NCI-H187 treated with DMSO at 0.1 percent for 48 hours (cell line): ENCODE measurements at places on chromosomes 6 and 20.

DNA sequence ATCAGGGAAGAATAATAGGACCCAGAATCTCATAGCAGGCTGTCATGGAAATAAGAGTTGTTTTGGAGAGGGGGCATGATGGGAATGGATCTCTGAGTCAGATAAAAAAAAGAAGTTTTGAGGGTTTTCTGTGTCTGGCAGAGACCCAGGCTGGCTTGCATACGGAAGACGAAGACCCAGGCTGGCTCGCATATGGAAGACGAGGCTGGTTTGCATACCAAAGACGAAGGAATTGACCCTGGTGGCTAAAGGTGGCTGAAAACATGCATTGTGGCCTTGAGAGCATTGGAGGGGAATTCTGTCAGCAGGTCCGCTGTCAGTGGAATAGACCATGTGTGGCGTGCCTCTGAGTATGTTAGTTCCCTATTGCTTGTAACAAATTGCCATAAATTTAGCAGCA, 335.1 kb downstream of the BTBD3 start:
- no peak for DNase-seq

GRCh38 chr6:106098383-106099234, 12.5 kb downstream of the PRDM1 start:
- DNase-seq = no peak

DNA sequence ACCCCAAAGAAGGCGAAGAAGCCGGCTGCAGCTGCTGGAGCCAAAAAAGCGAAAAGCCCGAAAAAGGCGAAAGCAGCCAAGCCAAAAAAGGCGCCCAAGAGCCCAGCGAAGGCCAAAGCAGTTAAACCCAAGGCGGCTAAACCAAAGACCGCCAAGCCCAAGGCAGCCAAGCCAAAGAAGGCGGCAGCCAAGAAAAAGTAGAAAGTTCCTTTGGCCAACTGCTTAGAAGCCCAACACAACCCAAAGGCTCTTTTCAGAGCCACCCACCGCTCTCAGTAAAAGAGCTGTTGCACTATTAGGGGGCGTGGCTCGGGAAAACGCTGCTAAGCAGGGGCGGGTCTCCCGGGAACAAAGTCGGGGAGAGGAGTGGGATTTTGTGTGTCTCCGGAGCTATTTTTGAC, 69.6 kb downstream of the HFE start:
- peak; percentile 13 for DNase-seq

GRCh38 chr6:39753725-39754045, 28.5 kb upstream of the KIF6 start:
- DNase-seq = no peak

DNA sequence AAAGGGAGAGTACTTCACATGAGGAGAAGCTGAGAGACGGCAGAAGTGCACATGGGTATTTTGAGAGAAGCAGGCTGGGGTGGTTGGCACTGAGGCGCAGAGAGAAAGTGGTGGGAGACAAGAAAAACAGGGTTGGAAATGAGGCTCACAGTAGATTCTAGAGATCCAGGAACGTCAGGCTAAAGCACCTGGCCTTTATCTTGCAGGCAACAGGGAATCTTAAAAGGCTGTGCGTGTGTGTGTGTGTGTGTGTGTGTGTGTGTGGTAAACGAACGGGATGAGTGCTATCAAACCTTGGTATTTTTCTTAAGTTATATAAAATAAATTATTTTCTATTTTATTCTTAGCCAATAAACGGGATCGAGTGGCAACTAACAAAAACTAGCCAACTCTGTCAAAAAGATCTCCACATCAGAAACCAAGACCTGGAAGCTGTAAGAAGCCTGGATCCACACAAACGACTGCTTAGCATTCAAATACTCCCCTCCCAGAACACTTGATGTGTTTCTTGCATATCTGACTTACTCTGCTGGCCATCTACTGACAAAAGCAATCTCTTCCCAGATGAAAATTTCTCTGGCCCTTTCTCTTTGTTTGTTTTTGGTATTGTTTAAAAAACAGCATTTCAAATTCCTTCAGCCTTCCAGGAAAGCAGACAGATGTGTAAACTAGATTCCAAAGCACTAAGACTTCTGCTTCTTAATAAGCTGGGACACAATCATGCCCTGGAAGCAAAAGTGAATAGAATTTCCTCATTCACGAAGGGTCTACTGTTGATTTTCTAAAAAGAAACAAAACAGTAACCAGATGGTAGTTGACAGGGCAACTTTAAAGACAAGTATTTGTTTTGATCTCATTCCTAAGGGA, 44.8 kb upstream of the FABP7 start:
- DNase-seq = peak; percentile 29

DNA sequence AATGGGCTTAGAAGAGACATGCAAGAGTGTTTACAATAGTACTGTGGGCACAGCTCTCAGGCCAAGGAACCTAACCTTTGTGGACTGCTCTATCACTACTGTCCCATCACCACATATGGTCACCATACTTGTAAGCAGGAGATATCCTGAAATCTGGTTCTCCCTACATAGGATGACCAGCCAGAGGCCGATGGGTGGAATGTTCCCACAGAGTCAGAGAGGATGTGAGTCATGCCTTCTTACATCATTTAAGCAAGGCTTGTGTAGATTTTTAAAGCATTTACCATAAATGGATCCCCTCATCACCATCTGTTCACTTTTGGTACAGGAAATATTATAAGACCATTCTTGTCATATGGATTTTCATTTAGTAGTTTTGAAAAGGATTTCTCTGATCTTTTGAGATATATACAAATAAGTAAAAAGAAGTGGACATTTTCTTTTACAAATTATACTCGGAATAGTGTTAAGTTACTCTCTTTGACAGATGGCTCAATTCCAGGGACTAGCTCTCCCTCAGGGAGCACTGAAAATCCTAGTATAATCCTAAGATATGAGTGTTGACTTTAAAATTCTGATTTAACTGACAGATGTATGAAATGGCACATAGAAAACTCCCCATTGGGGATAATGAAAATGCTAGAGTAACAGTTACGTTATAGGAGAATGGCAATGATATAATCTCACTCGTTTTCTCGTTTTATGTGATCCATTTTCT, 6.6 kb downstream of the HTR1B start:
- no peak for DNase-seq

DNA sequence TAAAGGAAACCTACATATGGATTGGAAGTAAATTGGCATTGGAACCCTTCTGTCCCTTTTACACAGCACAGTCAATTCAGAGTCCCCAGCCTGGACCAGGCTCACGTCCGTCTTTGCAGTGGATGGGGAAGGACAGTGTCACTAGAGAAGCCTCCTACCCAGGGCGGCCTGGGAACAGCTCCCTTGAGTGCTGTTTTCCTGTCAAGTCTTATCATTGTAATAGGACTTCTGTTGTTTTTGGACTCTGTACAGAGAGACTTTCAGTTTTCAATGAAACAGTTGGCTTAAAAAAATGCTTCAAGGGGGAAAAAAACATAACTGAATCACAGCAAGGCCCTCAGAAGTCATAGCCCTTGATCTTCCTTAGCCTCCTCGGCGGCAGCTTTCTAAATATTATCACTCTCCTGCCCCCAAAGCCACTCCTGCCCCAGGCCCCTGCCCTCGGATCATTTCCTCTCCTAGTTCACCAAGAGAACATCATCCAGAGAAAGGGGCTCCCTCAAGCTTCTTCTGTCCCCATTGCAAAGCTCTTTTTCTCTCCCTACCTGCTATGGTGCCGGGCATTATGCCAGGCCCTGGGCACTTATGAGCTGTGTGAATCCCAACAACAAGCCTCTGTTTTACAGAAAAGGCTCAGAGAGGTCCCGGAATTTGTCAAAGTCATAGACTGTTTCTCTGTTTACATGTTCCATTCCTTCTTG, 37.8 kb upstream of the CNKSR3 start:
- no peak for DNase-seq

DNA sequence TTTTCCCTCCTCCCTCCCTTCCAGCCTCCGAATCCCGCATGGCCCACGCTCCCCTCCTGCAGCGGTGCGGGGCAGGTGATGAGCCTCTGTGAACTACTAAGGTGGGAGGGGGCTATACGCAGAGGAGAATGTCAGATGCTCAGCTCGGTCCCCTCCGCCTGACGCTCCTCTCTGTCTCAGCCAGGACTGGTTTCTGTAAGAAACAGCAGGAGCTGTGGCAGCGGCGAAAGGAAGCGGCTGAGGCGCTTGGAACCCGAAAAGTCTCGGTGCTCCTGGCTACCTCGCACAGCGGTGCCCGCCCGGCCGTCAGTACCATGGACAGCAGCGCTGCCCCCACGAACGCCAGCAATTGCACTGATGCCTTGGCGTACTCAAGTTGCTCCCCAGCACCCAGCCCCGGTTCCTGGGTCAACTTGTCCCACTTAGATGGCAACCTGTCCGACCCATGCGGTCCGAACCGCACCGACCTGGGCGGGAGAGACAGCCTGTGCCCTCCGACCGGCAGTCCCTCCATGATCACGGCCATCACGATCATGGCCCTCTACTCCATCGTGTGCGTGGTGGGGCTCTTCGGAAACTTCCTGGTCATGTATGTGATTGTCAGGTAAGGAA, at the start of gene OPRM1:
Gene OPRM1, plus strand, starts transcription at position 10 of the 612 bp plus-strand sequence. Its CDS starts 305 bp downstream, at position 315.
- DNase-seq = no peak

- no peak for DNase-seq
Measured at GRCh38 chr6:110529907-110530306, 53.5 kb upstream of the SLC22A16 start.

DNA sequence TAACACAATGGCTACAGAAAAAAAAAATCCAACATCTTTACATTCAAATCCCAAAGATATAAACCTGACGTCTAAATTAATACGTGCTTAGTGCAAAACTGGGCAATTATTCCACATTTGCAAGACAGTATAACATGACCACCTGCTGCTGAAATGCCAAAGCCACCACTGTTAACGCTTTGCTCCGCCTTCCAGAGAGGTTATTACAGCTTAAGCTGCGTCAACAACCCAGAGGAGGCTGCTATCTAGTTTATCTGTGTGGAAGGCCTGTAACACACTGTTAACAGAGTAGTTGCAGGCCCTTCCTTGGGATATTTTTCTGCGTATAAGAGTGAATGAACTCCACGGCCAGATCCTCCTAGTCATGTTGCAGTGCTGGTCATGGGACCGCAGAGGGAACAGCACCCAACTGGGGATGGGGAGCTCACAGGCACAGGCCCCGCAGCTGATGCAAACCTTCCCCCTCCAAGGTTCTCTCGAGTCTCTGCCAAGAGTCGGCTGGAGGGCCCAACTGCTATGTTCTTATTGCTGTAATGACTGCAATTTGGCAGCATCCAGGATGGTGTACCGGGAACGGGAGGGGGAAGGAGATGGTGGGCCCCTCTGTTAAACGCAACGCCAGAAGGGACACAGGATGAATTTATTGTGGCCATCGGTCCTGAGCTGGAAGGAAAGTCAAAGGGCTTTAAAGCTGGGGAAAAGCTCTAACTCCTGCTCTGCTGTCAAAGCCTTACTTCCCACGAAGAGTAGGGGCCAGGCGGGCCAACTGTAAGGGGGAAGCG, 993 bp upstream of the NCOA7 start:
- DNase-seq = peak; percentile 55

DNA sequence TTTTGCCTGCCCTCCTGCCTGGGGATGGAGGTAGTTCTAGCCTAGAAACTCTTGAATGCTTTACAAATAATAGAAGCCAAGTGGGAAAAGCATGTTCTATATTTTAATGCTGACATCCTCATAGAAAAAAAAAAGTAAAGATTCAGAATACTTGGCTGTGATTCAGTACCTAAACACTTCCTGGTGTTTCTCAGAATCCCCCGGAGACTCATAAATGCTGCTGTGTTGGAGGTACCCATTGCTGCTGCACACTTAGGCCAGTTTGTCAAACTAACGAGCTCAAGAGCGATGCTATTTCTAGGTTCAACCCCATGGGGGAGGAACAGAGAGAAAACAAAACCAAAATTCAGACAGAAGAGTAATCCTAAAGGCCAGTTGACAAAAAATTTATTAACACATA, 38.8 kb upstream of the ZFP64 start:
- no peak for DNase-seq

GRCh38 chr6:136166815-136167214, 83.3 kb downstream of the MTFR2 start:
- no peak for DNase-seq

- DNase-seq = no peak
Measured at GRCh38 chr20:33770005-33770404, 38.2 kb downstream of the ZNF341 start.

DNA sequence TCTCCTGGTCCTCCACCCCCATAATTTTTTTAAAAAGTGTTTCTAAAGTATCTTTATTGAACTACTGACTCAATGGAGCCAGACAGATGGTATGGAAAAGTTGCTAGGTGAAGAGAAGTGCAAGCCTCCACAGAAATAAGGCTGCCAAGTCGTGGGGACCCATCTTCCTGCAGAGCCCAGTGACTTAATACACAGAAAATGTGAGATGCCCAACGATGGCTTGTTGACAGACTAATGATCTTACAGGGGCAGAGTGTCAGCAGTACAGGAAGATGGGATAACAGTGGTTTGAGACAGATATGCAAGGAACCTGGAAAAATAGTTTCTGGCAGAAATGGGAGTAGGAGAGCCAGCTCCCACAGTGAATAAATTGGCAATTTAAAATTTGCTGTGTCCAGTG, 43.3 kb downstream of the FYN start:
- no peak for DNase-seq

DNA sequence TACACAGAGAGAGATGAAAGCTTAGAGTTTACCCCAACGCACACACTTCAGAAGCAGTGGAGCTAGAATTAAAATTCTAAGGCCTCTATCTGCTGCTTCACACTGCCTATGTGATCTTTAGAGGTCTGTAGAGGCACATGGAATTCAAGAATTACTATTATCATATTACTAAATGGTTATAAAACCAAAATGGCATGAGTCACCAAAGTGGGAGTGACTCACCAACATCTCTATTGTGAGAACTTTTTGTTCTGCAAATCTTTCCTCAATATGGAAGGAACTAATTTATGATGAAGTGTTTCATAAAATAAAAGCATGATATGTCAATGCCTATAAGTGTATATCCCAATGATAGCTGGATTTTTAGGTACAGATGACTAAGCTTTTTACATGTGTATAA, 28.5 kb upstream of the TMEM244 start:
- DNase-seq = no peak

DNA sequence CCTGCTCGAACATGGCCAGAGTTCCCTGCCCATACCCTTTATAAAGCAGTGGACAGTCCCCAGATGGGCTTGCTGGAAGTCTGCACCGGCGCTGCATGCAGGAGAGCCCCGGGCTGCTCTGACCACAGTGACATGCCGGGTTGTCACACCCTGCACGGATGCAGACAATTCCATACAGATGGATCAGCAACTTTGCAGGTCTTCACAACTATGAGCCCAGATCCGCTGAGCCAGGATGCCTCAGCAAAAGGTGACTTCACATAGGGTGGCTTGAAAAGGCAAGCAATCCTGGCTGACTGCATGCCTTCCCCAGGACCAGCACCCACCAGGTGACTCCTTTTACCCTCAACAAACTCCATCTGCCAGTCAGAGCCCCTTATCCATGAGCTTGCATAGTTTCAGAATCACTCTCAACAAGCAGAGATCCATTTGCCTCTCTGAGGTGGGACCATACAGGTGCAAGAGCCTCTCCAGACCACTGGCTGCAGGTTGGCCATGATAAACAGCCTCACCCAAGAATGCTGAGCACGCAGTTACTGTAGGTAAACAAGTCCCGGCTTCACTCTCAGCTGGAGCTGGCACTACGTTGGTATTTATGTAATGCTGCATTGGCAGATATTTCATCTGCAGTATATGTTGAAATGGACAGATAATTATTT, 183.0 kb upstream of the QKI start:
- no peak for DNase-seq
